ENCODE measurements at places on chromosomes 2 and 18.

- no peak for DNase-seq
Observed at GRCh38 chr18:10971717-10972116, 177.7 kb downstream of the PIEZO2 start.

- no peak for DNase-seq
Observed at GRCh38 chr2:5230855-5231254, 461.3 kb upstream of the SOX11 start.

DNA sequence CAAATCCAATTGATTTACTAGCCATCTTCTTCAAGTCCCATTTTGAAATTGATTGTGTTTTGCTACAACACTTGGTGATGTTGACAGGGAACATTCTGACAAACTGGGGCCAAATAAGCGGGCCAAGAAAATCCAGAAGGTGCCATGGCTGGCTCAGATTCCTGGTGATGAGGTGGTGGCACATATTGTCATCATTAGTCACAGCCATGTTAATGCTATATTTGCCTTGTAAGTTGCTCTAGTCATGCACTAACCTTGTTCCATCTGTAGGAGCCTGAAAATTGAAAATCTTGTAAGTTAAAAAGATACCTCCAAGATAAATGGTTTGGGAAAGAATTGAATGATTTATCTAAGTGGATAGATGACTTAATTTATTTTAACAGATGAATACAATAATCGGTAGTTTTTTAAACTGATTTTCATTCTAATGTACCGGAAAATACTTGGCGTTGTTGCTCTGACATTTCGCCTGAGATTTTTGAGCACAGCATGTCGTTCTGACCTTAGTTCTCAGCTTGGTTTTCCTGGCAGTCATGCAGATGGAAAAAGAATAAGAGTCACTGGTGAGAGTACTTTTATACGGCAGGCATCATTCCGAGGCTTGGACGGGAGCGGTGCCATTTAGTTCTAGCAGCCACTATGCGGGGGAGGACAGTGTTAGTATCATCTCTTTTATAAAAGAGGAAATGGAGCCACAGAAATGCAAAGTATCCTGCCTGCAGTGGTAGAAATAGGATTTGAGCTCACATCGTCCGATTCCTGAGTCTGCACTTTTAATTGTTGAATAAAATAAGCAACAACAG lies 133.9 kb downstream of the ZNF532 start:
- no peak for DNase-seq

GRCh38 chr2:163441603-163442002 lies 294.2 kb downstream of the FIGN start:
- DNase-seq: no peak

GRCh38 chr2:72778410-72778809 lies 47.4 kb downstream of the EXOC6B start:
- no peak for DNase-seq

DNA sequence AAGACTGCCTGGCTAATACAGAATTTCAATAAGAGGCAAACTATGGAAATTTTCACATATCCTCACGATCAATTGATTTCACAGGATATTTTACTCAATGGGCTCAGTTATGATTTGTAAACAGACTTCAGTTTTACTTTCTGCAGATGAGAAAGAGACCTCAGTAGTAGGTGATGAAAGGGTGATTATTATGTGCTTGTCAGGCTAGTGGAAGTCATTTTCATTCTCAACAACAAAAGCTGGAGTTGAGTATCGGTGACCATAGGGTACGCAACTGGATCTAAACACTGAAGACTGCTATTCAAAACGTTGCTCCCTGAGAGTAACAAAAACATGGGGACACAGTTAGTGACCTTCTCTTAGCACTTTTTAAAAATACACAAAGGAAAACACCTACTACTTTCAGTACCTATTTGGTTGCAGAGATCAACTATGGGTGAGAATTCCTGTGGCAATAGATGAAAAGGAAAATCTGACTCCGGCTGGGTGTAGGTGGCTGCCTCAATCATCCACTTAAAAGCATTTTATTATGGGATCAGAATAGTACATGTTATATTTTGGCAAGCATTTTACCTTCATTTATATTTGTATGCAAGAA lies 126.2 kb upstream of the VRK2 start:
- no peak for DNase-seq

- DNase-seq: no peak
Observed at GRCh38 chr2:141142025-141142424, 988.8 kb downstream of the LRP1B start.

DNA sequence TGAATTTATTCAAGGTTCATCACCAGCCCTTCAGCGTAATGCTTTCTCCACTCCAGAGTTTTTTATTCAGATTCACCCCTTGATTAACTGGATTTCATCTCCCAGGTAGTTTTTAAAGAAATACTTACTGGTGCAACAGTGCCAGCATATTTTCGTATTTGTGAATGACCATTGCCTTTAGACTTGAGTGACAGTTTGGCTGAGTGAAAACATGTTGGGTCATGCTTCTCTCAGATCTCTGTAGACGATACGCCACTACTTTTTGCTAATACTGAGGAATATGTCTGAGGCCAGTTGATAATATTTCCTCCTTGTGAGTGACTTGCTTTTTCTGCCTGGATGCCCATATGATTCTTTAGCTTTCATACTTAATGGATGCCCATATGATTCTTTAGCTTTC lies 51.5 kb downstream of the CYP26B1 start:
- DNase-seq: no peak

GRCh38 chr2:142315346-142315745 lies 184.5 kb upstream of the LRP1B start:
- DNase-seq: no peak

- DNase-seq: no peak
Observed at GRCh38 chr2:100419915-100420314, 2.4 kb upstream of the CHST10 start.

DNA sequence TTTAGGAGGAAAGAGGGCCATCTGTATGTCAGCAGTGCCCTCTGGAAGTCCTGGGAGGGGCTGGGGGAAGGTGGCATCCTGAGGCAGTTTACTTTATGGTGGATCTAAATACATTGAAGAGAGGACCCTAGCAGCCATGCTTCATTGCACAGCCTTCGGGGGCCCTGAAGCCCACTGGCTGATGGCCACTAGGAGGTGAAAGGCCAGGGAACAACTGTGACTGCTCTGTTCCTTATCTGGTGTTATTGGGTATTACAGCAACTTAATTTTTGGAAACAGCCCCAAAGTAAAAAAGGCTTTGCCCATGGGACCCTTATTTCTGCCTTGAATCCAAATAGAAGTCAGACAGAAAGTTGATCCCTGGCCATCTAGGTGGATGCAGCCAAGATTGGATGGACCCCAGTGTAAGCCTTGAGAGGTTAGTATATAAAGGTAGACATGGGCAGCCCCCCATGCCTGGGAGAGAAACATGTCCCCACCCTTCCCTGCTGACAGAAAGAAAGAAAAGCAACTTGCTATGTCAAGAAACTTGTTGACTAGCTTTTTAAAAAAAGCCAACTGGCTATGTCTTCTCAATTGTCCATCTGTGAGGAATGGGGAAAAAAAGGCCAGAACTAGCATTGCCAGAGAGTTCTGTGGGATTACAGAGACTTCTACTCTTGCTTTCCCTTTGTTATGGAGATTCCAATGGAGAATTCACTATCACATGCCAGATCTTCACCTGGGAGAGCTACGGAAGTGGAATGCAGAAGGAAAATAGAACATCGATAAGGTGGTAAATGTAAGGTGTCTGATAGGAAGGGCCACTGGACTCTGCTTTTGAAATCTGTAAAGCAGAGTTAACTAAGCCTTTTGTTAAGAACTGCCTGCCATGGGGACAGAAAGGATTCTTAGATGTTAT lies 58.6 kb upstream of the OSR1 start:
- DNase-seq: no peak

GRCh38 chr2:16109368-16109820 lies 169.0 kb downstream of the MYCN start:
- peak; percentile 33 for DNase-seq

DNA sequence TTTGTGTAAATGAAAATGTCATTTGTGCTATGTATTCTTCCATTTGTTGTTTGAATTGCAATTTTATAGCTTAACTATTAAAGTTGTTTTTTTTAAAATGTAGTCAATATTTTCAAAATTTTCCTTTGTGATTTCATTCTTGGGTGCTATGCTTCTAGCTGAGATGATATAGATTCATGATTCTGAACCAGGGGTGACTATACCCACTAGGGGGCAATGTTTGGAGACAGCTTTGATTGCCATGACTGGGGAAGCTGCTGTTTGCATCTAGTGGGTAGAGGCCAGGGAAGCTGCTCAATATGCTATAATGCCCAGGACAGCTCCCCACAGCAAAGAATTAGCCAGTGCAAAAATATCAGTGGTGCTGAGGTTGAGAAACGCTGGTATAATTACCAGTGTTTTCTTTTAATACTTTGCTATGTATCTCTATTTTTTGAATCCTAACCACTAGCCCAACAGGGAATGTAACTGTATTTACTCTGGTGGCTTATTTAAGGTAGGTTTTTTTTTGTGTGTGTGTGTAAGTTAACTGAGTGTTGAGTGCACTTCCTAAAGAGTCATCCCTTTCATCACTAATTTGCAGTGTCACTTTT lies 99.7 kb downstream of the MEP1B start:
- DNase-seq: no peak

DNA sequence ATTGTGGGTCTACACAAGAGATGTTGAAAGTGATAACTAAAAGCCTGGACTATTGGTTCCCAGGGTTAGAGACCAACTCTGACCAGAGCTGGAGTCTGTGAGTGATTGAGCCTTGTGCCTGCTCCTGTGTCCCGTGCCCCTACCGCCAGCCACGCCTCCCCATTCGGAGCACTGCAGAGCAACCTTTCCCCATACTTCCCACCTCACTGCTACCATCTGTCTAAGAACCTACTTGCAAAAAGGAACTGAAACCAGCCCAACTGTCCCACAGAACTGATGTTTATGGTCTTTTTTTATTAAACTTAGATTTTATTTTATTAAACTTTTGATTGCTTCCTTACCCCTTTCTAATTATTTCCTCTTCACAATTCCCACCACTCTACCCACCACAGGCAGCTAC lies 300.3 kb upstream of the MGAT5 start:
- no peak for DNase-seq

DNA sequence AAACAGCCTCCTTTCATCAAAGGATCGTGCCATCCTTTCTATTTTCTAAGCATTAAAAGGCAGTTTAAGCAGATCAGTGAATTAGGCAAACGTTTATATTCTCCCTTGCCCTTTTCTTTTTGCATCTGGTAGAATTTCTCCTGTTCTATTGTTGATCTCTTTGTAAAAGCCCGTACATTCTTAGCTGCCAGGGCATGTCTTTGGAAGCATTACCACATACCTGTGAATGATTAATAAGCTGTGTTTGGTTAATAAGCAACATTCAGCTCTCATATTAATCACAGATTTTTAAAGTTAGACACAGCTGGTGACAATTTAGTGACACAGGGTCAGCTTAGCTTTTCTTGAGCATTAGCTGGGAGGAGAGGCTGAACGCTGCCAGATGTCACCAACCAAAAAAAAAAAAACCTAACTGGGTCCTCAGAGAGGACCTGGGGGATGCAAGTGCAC lies 33.8 kb upstream of the CYP1B1 start:
- no peak for DNase-seq

GRCh38 chr2:54107903-54108615 lies 7.4 kb upstream of the ACYP2 start:
- no peak for DNase-seq

- DNase-seq: no peak
Observed at GRCh38 chr18:21146016-21146415, 34.4 kb upstream of the ROCK1 start.

GRCh38 chr18:21112543-21113105 lies 1.0 kb upstream of the ROCK1 start:
- DNase-seq: no peak

- no peak for DNase-seq
Observed at GRCh38 chr2:133884739-133885381, 316.6 kb upstream of the NCKAP5 start.

- peak; percentile 50 for DNase-seq
Observed at GRCh38 chr2:109435066-109435690, 178.6 kb downstream of the SEPTIN10 start.

- no peak for DNase-seq
Observed at GRCh38 chr2:173860082-173860481, 105.1 kb downstream of the SP3 start.

GRCh38 chr2:156935616-156936015 lies 321.9 kb upstream of the GALNT5 start:
- no peak for DNase-seq

- DNase-seq: no peak
Observed at GRCh38 chr2:107602801-107603200, 223.9 kb upstream of the RGPD4 start.

- no peak for DNase-seq
Observed at GRCh38 chr2:46392561-46393346, 86.6 kb upstream of the TMEM247 start.

DNA sequence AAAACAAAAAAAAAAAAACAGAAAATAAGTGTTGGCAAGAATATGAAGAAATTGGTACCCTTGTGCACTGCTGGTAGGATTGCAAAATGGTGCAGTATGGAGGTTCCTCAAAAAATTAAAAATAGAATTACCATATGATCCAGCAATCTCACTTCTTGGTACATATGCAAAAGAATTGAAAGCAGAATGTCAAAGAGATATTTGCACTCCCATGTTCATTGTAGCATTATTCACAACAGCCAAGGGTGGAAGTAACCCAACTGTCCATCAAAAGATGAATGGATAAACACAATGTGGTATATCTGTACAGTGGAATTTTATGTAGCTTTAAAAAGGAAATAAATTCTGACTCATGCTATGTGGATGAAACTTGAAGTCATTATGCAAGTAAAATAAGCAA lies 72.8 kb upstream of the POU3F3 start:
- no peak for DNase-seq

All from activated effector memory CD4-positive, alpha-beta T cell treated with anti-CD3 and anti-CD28 coated beads, Interleukin-2, amount 50 U/mL, for 16 hours (primary cell).